ENCODE measurements at places on chromosomes 12 and 14.

- DNase-seq = no peak
These were observed 1117.5 kb downstream of the AACS start for GRCh38 chr12:126182619-126183236.

GRCh38 chr14:105023791-105024480 is 3.1 kb upstream of the CDCA4 start:
- no peak for DNase-seq

DNA sequence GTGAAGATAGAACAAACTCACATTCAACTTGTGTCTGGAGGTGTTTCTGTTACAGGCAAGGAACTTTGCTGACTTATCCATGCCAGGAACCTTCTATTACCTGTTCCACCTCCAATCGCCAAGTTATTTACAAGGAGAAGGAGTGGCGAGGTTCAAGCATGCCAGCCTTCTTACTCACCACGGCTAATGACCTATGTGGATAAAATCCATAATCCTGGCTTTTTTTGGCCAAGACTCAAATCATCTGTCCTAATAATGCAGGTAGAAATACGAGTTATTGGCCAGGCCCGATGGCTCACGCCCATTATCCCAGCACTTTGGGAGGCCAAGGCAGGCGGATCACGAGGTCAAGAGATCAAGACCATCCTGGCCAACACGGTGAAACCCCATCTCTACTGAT is 241.6 kb downstream of the TMEM132D start:
- DNase-seq = no peak

DNA sequence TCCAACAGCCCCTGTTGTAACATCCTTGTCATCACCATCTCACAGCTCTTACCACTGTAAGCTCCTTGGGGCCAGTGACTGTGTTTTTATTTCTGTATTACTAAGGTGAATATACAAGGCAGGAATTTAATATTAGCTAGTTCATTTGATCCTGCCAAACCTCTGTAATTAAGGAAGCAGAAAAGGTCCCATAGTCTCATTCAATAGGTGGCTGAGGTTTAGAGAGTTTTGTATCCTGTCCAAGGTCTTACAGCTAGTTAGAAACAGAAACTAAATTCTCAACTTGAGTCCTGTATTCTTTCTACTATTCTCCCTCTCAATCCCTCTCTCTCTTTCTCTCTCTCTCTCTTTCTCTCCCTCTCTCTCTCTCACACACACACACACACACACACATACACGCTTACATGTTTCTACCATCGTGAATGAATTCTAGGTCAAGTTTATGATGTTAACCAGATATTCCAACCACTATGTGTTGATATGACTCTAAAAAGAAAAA is 543 bp upstream of the GLIPR1 start:
- no peak for DNase-seq
